Hindlimb muscle (tissue), 1 donor: ENCODE measurements at places on chromosomes 1 and 21.

- DNase-seq = no peak
These were observed 202.3 kb downstream of the KIF26B start for GRCh38 chr1:245356891-245357585.

- DNase-seq = no peak
These were observed 184.3 kb downstream of the PATJ start for GRCh38 chr1:61926597-61926996.

DNA sequence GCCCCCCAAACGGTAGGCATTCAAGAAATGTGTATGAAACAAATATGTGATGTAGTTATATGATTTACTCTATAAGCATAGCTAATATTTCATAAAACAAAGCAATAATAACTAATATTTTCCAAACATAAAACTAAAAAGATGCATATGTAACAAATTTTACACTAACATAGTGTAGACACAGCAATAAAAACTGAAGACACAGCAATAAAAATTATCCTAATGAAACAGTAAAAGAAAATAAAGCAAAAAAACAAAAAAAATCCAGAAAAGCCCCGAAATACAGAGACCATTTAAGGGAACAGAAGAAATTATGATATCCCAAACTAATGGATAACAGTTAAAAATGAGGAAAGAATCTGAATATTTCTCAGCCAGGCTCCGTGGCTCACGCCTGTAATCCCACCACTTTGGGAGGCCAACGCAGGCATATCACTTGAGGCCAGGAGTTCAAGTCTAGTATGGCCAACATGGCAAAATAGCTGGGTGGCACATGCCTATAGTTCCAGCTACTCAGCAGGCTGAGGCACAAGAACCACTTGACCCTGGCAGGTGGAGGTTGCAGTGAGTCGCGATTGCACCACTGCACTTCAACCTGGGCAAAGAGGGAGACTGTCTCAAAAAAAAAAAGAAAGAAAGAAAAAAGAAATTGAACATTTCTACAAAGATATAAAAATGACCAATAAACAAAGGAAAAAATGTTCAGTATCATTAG is 38.2 kb upstream of the PSMG1 start:
- no peak for DNase-seq

- no peak for DNase-seq
These were observed 9.1 kb downstream of the PRPF38A start for GRCh38 chr1:52413410-52413989.

- DNase-seq = no peak
These were observed 2.9 kb downstream of the ARF1 start for GRCh38 chr1:228085287-228085951.

- DNase-seq = no peak
These were observed 113.6 kb downstream of the DMRTB1 start for GRCh38 chr1:53572815-53573173.

GRCh38 chr21:38841472-38841871 is 35.7 kb downstream of the ETS2 start:
- DNase-seq = no peak

DNA sequence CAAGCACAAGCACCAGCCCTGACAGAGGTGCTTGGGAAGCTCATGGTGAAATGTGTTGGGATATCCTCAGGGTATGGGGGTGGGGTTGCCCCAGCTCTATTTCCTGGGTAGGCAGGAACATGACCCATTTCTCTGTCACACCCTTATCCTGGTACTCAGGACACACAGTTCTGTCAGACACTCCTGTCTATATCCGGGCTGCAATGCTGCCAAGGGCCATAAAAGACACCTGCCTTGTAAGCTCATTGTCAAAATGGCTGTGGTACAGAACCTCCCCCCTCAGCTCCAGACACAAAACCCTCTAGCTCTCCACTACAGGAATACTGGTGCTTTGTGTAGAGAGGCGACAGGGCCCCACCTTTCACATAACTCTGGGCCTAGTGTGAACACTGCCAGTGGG is 636.7 kb downstream of the PLA2G4A start:
- DNase-seq = no peak

DNA sequence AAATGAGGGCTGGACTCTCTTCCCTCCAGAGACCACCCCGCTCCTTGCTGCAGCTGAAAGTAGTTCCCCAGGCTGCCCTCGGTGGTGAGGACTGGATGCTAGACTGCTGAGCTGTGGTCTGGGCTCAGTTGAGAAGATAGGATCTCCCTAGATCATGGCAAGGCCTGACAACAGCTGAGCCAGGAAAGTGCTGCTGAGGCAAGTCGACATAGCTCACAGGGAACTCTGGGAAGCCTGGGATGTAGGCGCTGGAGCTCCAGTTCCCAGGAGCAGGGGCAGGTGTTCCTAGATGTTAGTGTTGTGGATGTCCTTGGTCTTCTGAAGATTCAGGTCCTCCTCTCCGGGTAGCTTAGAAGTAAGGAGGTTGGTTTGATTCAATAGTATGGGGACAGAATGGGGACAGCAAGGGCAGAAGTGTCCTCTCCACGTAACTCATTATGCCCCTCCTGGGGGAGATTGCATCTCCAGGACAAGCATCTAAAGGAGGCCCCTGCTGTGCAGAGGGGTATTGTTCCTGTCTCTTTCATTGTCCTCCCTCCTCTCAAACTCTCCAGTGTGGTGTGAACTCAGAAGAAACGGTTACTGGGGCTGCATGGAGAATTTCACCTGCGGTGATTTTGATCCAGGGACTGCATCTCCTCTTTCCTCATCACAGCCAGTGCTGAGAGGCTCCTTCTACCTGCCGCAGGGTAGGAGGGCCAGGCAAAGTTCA is 3.7 kb downstream of the CYB561D1 start:
- DNase-seq = no peak

GRCh38 chr1:18302788-18303413 is 177.8 kb upstream of the KLHDC7A start:
- no peak for DNase-seq

- DNase-seq = no peak
These were observed 137.5 kb downstream of the RYR2 start for GRCh38 chr1:237179503-237179902.

GRCh38 chr1:86352086-86352485 is 44.0 kb downstream of the ODF2L start:
- no peak for DNase-seq

DNA sequence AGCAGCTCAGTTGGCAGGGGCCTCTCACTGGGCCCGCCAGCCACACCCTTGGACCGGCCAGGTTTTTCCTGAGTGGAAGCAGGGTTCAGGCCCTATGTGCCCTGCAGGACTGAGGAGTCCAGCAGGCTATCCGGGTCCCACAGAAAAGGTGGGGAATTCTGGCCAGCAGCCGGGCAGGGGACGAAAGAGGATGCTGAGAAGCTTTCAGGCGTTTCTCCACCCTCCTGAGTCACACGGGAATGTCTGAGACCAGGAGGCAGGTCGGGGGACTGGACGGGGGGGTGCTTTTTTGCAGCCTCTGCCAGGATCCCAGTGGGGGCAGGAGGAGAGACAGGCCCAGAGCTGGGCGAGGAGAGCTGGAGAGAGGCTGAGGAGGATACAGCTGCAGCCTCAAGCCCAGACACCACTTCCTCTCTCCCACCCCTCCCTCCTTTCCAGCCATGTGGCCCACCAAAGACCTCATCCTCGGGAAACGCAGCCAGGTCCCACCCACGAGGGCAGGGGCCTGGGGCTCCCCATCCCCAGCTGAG is 105.4 kb downstream of the SPSB1 start:
- no peak for DNase-seq

DNA sequence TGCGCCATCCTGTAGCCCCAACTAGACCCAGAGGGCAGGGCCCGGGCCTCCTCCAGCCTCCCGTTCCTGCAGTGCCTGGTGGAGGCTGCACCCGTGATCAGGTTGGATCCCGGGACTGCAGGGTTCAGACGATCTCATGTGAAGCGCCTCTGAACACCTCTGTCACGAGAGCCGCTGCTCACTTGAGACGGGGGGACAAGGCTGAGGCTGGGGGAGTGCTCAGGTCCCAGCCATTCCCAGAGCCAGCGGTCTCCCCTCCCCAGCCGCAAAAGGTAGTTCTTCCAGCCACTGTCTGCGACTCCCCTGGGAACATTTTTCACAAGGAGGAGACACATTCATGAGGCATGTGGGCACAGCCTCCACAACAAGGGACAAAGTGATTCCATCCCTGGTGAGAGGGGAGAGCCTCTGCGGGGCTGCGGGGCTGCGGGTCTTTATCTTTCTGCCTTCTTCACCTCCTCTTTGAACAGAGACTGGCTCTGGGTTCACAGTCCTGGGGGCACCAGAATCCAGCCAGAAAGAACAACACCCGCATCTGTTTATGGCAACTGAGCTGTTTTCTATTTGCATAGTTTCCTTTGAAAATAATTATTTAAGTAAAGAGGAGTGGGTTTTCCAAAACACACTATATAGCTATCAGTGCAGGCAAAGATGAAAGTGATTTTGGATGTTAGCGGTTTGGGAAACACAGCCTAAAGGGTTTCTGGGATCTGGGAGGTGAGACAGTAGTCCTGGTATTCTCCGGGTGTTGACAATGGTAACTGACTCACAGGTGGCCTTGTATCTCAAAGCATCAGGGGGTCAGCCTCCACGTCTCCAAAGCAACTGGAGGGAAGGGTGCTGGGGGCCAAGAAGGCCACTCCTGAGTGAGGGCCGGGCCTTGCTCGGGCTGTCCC is 13.0 kb upstream of the LDLRAP1 start:
- DNase-seq = no peak

- DNase-seq = no peak
These were observed 27.0 kb downstream of the DNM3 start for GRCh38 chr1:171868217-171868803.

DNA sequence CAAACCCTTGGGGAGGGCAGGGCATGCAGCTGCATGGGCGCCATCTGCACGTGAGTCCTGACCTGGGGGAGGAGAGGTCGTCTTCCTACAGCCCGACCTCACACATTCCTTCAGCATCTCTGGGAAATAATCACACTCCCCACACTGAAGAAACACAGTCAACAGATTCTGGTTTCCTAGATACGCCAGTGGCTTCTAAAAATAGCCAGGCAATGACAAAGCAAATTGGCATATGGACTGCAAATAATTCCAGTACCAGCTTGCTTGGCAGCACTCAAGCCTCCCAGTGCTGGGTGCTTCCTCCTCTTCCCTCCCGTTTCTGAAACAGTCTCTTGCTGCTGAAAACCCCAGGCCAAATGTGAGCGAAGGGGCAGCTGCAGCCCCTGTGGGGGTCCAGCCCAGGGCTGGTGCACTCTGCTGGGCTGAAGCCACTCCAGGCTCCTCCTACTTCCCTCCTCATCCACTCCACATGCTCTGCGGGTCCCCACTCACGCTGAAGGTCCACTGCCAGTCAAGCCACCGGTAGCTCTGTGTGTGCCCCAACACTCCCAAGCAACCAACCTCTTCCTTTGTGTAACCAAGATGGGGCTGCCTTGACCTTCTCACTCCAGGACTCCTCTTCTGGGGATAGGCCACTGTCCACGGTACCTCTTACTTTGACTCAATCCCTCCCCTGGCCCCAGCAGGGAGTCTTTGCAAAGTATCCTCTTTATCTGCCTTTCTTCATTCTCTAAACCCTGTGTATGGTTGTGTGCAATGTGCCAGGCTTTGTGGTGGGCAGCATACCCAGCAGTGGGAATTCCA is 69.0 kb downstream of the KCND3 start:
- no peak for DNase-seq

GRCh38 chr1:1890506-1891348 is at the start of gene GNB1:
TSS of gene GNB1 (minus strand) at chr1:1891087. CDS start at chr1:1825453, 65,634 bp downstream.
- DNase-seq = peak; percentile 98

GRCh38 chr1:84202126-84202525 is 58.1 kb downstream of the PRKACB start:
- no peak for DNase-seq

DNA sequence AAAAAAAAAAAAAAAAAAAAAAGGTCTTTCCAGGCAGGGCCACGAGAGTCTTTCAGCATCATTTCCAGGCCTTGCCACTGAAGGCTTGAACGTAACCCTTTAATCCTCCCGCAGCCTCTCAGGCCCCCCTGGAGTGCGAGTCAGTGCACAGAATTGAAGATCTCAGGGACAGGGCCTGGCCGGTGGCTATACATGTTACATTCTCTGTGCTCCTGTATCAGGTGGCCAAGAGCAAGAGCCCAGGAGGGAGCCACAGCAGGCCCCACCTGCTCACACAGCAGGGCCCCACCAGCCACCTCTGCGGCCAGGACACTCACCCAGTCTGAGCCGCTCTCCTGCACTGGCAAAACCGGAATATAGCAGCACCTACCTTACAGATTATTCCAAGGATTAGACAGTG is 34.1 kb upstream of the SLC25A33 start:
- no peak for DNase-seq

DNA sequence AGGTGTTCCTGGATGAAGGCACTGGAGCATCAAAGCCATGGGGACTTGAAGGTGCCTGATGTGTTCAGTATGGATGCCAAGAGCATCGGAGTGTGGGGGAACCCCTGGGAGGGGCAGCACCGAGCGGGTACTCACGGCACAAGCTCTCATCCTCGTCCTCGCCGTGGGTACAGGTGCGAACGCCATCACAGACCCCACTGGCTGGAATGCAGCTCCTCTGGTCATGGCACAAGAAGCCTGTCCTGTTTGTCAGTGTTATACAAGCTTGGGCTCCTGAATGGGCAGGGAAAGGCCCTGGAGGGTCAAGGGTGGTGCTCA is 6.0 kb downstream of the LDLRAD1 start:
- no peak for DNase-seq

DNA sequence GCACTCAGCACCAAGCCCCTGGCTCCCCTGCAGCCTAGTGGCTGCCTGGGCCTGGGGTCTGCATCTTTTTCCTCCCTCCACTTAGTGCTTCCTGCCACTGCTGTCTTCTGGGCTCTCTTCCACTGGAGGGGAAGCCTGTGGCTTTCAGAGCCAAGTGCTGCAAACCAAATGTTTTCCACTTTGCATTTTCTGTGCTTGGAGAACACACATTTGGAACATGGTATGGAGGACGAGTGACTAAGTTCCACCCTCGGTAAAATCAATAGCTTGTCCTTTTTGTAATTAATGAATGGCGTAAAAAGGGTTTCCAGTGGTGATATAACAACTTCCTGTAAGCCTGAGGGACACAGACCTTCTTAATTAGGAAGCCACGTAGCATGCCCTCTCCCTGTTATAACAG is 10.1 kb upstream of the GPR153 start:
- peak; percentile 79 for DNase-seq

DNA sequence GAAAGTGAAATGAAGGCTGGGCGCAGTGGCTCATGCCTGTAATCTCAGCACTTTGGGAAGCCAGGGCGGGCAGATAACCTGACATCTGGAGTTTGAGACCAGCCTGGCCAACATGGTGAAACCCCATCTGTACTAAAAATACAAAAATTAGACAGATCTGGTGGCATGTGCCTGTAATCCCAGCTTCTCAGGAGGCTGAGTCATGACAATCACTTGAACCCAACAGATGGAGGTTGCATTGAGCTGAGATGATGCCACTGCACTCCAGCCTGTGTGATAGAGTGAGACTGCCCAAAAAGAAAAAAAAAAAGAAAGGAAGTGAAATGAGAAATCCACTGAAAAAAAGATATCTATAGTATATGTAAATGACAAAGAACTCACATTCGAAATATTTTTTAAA is 439.9 kb downstream of the DISC1 start:
- DNase-seq = no peak
